Cardiac septum (tissue), 1 donor: ENCODE measurements at places on chromosomes 4 and X. TPM values are rescaled to one million over a fixed set of nuclear protein-coding genes. Genes with fewer than 3 reads are reported as not detected.

DNA sequence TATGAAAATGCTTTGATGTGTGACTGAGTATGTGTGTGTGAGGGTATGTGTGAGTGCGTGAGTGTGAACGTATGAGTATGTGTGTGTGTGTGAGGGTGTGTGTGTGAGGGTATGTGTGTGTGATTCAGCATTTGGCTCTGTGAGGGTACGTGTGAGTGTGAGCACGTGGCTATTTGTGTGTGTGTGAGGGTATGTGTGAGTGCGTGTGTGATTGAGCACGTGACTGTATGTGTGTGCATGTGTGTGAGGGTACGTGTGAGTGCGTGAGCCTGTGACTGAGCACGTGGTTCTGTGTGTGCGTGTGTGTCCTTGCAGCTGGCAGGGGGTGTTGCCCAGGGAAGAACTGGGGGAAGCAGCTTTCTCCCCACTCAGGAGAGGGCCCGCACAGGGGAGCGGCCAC, 16.1 kb upstream of the PPP2R3B start:
- DNase-seq: no peak

GRCh38 chr4:32775049-32775448, 2054.9 kb downstream of the PCDH7 start:
- no peak for DNase-seq

GRCh38 chr4:147741190-147741788, 9.4 kb downstream of the ARHGAP10 start:
- no peak for DNase-seq

DNA sequence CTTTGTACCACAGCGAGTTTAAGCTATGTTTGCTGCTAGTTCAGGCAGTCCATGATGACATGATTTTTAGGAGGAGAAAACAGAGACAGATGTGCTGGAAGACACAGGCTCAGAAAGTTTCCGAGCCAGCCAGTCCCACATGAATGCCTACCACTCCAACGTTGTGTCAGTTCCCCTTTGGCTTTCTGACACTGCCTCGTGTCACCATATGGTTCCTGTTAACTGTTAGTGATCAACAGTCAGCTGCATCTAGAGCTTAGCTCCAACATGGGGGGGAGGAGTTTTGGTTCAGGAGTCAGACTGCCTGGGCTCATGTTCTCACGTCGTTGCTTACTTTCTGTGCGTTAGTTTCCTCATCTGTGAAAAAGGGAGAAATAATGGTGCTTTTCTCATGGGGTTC, 343.7 kb downstream of the MID1IP1 start:
- DNase-seq: no peak

DNA sequence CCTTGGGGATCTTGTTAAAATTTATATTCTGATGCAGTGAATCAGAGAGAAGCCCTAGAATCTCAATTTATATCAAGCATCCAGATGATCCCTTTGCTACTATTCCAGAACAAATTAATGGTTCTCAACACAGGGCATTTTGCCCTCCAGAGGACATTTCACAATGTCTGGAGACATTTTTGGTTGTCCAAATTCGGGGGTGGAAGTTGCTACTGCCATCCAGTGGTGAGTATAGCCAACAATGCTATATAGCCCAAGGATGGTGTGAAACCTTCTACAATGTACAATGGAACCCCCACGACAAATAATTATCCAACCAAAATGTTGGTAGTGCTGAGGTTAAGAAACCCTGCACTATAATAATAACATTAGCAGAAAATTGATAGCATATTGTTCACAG, 2440.0 kb downstream of the PCDH7 start:
- DNase-seq: no peak

DNA sequence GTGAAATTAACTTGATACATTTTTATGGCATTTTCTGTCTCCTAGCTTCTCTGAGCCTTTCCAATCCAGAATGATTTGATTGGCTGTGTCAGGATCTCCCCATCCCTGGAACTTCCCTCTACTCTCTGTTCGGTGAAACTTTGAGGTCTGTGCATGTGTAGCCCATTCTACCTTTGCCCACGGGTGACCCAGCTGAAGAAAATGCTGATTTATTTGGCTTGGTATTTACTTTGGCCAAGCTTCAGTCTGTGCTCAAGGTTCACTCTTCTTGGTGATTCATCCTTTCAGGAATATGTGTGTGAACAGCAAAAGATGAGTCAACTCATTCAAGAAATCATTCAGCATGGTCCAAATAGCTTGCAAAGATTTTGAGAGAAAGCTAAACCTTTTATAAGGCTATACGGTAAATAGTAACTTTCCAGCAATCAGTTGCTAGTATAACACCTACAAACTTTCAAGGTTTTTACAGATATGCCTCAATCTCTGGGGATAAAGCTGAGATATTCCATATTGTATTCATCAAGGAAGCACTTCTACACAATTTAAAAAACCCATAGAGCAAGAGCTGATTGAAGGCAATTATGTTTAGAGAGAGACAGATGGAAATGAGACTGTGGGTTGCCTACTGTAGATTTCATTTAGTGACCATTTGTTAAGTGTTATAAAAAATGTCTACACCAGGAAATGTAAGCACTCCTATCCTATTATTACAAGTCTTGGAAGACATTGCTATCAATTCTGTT, 233.9 kb upstream of the CXXC4 start:
- no peak for DNase-seq

DNA sequence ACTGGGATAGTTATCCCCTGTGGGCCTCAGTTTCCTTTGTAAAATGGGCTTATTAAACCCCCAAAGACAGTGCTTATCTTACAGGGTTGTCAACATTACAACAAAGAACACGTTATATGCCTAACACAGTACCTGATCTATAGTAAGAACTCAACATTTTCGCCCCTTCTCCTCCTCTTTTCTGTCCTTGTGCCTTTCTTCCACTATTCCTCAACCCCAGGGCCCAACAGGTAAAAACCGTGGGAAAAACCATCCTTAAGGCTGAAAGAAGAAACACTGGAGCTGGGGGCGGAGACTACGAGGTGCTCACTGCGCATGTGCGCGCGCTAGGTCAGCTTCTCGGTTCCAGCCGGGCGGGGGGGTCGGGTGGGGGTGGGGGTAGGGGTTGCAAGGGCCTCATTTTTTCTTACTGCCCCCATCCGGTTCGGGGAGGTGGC, 426 bp upstream of the XIAP start:
- DNase-seq: peak; percentile 87

DNA sequence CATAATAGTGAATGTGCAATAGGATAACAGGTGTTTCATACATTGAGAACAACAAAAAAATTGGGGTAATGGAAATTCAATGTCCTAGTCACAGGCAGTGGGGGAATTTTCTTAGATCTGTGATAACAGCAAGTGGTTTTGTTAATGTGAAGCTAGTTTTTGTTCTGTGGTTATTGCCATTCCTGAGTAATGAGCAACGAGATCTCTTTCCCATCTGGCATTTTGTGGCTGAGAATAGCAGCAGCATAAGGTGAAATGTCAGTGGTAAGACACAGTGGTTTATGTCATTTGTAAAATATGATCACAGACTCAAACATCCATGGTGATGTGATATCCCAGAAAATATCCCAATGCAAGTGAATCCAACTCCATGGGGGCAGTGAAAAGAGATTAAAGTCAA, 497.5 kb downstream of the KCNIP4 start:
- DNase-seq: no peak

GRCh38 chr4:65651031-65651430, 19.3 kb downstream of the EPHA5 start:
- no peak for DNase-seq

- DNase-seq: no peak
These were observed 105.1 kb downstream of the ADGRA3 start for GRCh38 chr4:22410645-22411247.

GRCh38 chr4:155624478-155624877, 42.2 kb upstream of the GUCY1A1 start:
- DNase-seq: no peak

GRCh38 chrX:109347632-109348031, 134.3 kb downstream of the GUCY2F start:
- no peak for DNase-seq

DNA sequence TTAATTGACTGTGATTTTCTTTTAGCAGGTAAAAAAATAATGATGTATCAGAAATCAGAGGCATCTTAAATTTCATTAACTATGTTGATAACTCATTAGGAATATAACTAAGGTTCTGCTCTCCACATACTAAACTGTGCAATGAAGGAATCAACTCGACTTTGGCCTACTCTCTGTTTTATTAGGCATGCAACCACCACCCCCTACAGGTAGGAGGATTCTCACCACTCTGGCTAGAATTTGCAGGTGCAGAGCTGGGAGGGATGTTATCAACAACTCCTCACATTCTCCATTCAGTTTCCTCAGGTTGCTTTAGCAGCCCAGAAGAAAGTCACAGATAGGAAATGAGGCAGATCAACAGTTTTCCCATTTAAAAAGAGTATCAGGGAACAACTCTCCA, 160.1 kb downstream of the COX18 start:
- no peak for DNase-seq

GRCh38 chr4:183499801-183500200, 5.1 kb upstream of the ING2 start:
- DNase-seq: no peak

- no peak for DNase-seq
These were observed 121.4 kb downstream of the NHS start for GRCh38 chrX:17496407-17496806.

GRCh38 chr4:82809619-82810018, 11.0 kb upstream of the SCD5 start:
- DNase-seq: no peak

GRCh38 chrX:12162420-12162819, 24.1 kb downstream of the FRMPD4 start:
- DNase-seq: no peak

DNA sequence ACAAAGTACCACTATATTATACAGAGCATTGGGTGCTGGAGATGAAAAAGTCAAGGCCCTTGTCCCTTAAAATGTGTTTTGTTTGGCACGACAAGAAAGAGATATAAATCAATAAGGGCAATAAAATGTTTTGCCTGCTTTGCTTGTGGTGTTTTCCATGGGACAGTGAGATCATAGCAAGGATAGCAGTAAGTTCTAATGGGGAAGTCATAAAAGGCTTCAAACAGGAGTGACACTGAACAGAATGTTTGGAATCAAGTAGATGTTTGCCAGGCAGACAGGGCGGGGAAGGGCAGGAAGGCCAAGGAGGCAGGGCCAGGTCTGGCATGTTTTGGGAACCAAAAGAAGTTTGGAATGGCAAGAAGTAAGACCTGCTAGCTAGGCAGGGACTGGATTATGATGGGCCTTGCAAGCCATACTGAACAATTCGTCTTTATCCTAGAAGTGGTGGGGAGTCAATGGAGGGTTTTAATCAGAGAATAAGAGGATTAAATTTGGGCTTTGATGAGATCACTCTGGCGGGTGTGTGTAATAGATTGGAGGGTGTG, 16.4 kb downstream of the FGF2 start:
- DNase-seq: no peak

DNA sequence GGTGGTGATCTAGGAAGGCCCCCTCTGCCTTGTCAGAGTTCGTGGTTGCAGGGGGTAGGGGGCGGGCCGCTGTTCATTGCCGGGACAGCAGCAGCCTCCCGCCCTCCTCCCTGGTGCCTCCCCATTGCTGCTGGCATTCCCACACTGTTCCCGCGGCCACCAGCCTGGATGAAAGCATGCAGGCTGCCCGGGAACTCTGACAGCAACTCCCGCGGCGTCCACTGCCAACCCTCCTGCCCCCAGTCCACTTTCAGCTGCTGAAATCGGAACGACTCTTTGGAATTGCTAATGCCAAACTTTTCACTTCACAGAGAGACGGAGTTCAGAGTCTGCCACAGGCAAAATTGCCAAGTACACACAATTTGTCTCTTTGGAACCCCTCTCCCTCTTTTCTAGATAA, 121.9 kb downstream of the BEND2 start:
- DNase-seq: no peak

GRCh38 chrX:123171781-123172180, 12.3 kb upstream of the GRIA3 start:
- no peak for DNase-seq

- DNase-seq: no peak
These were observed 1616.1 kb upstream of the ADGRL3 start for GRCh38 chr4:59583845-59584568.

GRCh38 chr4:47499700-47500099, 14.6 kb downstream of the ATP10D start:
- DNase-seq: no peak

GRCh38 chrX:13649838-13650237, 3.1 kb upstream of the TCEANC start:
- DNase-seq: no peak

GRCh38 chr4:917466-917865, 14.7 kb downstream of the GAK start:
- peak; percentile 36 for DNase-seq

- DNase-seq: no peak
These were observed 209.3 kb upstream of the MAOA start for GRCh38 chrX:43446752-43447151.

DNA sequence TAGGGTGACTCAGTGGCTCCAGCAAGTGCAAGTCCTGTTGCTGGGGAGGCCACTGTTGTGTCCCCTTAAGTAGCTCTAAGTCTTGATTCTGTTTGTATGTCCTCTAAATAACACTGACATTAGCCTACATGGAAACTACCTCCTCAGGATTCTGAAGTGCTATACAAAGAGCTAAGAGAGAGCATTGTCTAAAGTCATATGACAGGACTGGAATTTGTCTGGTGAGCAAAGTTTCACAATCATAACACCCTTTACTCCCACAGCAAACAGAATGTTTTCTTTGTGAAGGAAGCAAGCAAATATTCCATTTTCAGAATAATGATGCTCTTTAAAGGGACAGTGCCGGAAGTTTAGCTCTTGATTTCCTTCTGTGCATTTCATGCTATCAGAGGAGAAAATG, 23.4 kb upstream of the CT47A1 start:
- no peak for DNase-seq

- DNase-seq: no peak
These were observed 88.3 kb downstream of the OPHN1 start for GRCh38 chrX:68345025-68345424.

- no peak for DNase-seq
These were observed 53.2 kb downstream of the LPAR4 start for GRCh38 chrX:78800694-78801093.

The RPGR gene
- 7.6 TPM for total RNA-seq

The GAB1 gene
- 90.8 TPM for total RNA-seq

The TEX13A gene
- not detected for total RNA-seq

The GPR173 gene
- total RNA-seq: 3.2 TPM

The FAM133A gene
- total RNA-seq: 0.40 TPM

The GCNA gene
- 1.4 TPM for total RNA-seq

The SLC34A2 gene
- total RNA-seq: 0.19 TPM

The C4orf54 gene
- 1.3 TPM for total RNA-seq

The PNMA6A gene
- 0.78 TPM for total RNA-seq

The ZNF157 gene
- total RNA-seq: 0.11 TPM

The ALB gene
- total RNA-seq: not detected

The SCML1 gene
- 8.2 TPM for total RNA-seq
